ENCODE measurements at places on chromosomes 16 and 17. TPM values are rescaled to one million over a fixed set of nuclear protein-coding genes. Genes with fewer than 3 reads are reported as not detected.

DNA sequence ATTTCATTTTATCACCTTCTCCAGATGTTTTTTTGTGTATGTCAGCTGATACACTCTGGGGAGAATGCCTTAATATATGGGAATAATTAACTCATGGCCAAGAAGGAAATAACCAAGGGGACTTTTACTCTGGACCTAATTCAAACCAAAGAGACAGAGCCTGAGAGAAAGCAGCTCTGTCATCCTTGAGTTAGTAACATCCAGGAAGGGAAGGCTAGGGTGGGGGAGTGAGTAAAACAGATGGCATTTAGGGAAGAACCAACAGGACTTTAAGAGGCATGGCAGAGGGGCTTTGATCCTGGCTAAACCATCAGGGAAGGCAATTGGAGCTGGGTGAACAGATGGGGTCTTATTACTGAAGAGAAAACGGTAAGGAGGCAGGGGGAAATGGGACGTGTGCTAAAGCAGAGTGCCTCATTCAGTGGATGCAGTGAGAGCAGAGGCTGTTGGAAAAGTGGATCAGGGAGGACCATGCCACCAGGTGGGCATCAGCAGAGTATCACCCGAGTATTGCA lies 2.5 kb upstream of the SMPD3 start:
- H3K27me3 ChIP-seq, result peaks cover 2% of the 10 kb centered on the region
- peaks cover 35% of the 10 kb centered on the region for H3K4me1 ChIP-seq
- no peak overlapping the region for H3K4me3 ChIP-seq
- no peak for DNase-seq
- H3K36me3 ChIP-seq, result no peaks in the 10 kb centered on the region
- no peak overlapping the region for H3K27ac ChIP-seq

GRCh38 chr17:79325709-79326430 lies 251.2 kb downstream of the ENGASE start:
- no peaks in the 10 kb centered on the region for H3K36me3 ChIP-seq
- H3K27ac ChIP-seq, result no peak overlapping the region
- no peaks in the 10 kb centered on the region for H3K4me1 ChIP-seq

The C16orf89 gene
- total RNA-seq, result not detected

GRCh38 chr17:11608396-11608795 lies 10.1 kb downstream of the DNAH9 start:
- no peaks in the 10 kb centered on the region for H3K4me1 ChIP-seq
- no peak for DNase-seq
- H3K36me3 ChIP-seq, result no peaks in the 10 kb centered on the region
- H3K27me3 ChIP-seq, result no peaks in the 10 kb centered on the region
- H3K4me3 ChIP-seq, result no peak overlapping the region

The ABCA8 gene
- total RNA-seq, result 0.91 TPM

The CMTM3 gene
- total RNA-seq, result 25.5 TPM

The ZCCHC14 gene
- 34.0 TPM for total RNA-seq

The MT1F gene
- 12.5 TPM for total RNA-seq

DNA sequence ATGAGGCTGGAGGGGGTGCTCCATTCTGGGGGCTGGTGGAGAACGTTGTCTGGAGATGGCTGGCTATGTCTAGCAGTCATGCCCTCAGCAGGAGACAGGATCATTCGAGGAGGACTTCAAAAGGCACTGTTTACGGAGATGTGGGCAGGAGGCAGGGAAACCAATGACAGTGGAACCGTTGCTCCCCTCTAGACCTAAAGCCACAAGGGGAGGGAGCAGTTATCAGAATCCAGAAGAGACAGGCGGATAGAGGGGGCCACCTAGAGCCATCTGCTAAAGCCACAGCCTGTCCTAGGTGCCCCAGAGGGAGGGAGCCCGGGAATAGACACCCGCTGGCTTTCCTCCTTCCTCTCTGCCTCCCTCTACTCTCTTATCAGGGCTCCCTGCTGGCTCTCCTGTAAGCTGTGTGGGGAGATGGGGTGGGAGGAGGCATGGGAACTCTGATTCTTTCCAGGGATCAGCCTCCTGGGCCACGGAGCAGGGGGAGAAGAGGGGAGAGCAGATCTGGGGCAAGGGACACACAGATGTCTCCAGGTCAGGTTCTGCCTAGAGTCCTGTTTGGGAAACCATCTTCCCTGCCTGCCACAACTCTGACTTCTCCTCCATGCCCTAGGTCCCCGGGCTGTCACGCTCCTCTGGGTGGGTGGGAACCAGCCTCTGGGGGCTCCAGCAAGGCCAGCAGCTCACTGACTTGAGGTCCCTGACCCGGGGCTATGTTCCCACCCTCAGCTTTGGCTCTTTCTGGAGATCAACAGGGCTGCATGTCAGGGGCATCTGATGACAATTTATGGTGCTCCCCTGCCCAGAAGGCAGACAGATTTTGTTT lies 42.3 kb downstream of the IRX3 start:
- H3K27ac ChIP-seq, result no peak overlapping the region
- H3K4me1 ChIP-seq, result no peaks in the 10 kb centered on the region
- H3K36me3 ChIP-seq, result no peaks in the 10 kb centered on the region
- no peak overlapping the region for H3K4me3 ChIP-seq
- DNase-seq, result no peak
- H3K27me3 ChIP-seq, result no peaks in the 10 kb centered on the region

The DNAAF1 gene
- total RNA-seq, result 0.07 TPM

The VPS35 gene
- total RNA-seq, result 120 TPM

The CD300C gene
- not detected for total RNA-seq

DNA sequence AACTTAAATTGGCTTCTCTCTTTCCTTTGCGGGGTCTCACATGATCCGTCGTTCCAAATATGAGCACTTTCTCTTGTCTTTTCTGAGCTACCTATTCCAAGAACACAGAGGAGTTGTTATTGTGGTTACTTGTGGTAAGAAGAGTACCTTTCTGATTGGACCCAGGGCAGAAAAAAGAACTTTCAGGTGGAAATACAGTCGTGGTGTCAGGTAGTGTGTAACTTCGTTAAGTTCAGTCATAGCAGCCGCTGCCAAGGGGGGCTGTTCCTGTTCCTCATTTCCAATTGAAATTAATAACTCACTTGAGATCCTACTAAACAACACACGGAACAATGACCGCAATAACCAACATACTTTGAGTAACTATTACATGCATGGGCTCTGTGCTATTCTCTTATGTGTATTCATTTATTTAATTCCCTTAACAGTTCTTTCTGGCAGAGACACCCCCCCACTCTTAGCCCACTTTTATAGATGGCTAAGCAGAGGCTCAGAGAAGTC lies 681.7 kb downstream of the MAF start:
- DNase-seq, result no peak
- no peaks in the 10 kb centered on the region for H3K27me3 ChIP-seq
- no peak overlapping the region for H3K4me3 ChIP-seq
- H3K4me1 ChIP-seq, result no peaks in the 10 kb centered on the region

- no peak overlapping the region for H3K4me3 ChIP-seq
- no peak for DNase-seq
- H3K36me3 ChIP-seq, result no peaks in the 10 kb centered on the region
- no peaks in the 10 kb centered on the region for H3K4me1 ChIP-seq
- no peak overlapping the region for H3K27ac ChIP-seq
These were observed 806.5 kb upstream of the GOT2 start for GRCh38 chr16:59540621-59541020.

DNA sequence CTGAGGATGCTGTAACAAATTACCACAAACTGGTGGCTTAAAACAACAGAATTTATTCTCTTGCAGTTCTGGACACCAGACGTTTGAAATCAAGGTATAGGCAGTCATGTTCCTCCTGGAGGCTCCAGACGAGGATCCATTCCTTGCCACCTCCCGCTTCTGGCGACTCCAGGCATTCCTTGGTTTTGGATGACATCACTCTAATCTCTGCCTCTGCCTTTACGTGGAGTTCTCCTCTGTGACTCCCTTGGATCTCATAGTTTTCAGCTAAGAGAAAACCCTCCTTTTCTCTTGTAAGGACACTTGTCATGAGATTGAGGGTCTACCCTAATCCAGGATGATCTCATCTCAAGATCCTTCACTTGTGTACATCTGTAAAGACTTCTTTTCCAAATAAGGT lies 31.4 kb upstream of the HS3ST3B1 start:
- no peak overlapping the region for H3K27ac ChIP-seq
- no peaks in the 10 kb centered on the region for H3K36me3 ChIP-seq
- H3K4me1 ChIP-seq, result no peaks in the 10 kb centered on the region
- DNase-seq, result no peak
- no peaks in the 10 kb centered on the region for H3K27me3 ChIP-seq

DNA sequence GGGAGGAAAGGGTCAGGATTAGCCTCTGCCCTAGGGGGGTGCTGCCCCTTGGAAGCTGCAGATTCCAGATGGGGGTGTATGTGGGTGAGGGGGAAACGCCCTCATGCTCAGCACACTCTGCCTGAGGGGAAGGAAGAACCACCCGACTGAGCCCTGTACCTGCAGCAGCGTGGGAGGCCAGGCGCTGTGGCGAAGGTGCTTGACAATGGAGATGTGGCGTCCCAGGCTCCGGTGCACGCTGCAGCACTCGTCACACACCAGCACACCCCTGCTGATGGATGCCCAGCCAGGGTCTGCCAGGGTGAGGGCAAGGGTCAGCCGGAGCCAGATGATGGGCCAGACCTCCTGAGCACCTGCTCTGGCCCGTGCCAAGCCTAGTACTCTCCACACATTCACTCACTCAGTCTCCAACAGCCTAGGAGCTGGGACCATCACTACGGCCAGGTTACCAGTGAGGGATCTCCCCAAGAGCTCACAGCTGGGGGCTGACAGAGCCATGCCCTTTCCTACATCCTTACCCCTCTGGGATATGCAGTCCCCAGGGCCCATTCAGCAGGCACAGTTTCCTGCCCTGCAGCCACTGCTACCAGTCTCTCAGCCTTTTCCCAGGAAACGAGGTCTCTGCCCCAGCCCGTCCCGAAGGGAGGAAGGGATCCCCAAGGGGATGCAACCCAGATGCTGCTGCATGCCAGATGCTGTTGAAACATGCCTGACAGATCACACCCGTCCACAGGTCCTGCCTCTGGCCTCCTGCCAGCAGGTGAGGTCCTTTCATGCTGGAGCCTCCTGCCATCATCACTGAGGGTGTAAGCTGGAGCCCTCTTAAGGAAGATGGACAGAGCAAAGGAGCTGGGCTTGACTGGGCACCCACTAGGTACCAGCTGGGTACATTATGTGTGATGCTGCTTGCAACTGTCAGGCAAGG lies 5.9 kb downstream of the GIT1 start:
- no peaks in the 10 kb centered on the region for H3K27me3 ChIP-seq
- no peak overlapping the region for H3K27ac ChIP-seq
- peaks cover 4% of the 10 kb centered on the region for H3K36me3 ChIP-seq
- H3K4me1 ChIP-seq, result 0 out of 2 replicates have a peak, but pooled peaks cover 7% of the 10 kb centered on the region
- no peak for DNase-seq

- no peak for DNase-seq
- H3K27me3 ChIP-seq, result no peaks in the 10 kb centered on the region
- H3K27ac ChIP-seq, result no peak overlapping the region
- H3K4me3 ChIP-seq, result no peak overlapping the region
- H3K4me1 ChIP-seq, result no peaks in the 10 kb centered on the region
These were observed 11.2 kb downstream of the SPNS3 start for GRCh38 chr17:4444782-4445473.

DNA sequence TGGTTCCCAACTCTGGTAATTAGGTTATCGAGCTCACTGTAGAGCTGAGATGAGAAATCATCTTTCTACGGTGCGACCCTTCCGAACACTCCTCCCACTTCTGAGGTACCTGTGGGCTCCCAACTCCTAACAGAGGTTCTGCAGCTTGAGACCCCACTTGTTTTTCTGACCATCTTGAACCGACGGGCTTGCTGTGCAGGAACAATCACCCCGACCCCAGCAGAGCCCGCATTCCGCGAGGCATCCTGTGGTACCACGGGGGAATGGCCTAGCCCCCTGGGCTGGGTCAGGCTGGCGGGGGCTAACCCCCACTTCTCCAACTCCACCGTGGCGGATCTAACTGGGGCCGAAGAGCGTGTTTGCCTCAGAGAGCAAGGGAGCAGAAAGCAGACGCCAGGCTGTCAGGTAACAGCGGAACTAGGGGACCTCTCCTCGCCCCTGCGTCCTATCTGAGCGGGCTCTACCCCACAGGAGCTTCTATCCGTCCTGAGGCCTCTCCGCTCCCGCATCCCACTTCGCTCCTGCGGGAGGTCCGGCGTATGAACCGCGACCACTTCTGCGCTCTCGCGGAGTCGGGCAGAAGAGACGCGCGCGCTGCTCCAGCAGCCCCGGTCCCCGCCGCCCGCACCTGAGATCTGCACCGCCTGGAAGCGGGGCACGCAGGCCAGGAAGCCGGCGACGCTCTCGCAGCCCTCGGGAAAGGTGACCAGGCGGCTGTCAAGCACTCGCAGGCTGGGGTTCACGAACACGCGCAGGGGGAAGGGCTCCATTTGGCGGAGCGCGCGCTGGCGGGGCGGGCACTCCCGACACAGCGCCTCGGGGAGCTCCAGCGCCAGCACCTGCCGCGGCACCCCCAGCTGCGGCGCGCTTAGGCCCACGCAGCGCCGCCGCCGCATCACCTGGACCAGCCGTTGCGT lies 761 bp downstream of the PDF start:
- H3K4me1 ChIP-seq, result peaks cover 29% of the 10 kb centered on the region
- H3K4me3 ChIP-seq, result peak overlapping the region; percentile 98
- peak overlapping the region; percentile 80 for H3K27ac ChIP-seq
- peaks cover 6% of the 10 kb centered on the region for H3K36me3 ChIP-seq
- peak; percentile 55 for DNase-seq

The OR2C1 gene
- not detected for total RNA-seq

DNA sequence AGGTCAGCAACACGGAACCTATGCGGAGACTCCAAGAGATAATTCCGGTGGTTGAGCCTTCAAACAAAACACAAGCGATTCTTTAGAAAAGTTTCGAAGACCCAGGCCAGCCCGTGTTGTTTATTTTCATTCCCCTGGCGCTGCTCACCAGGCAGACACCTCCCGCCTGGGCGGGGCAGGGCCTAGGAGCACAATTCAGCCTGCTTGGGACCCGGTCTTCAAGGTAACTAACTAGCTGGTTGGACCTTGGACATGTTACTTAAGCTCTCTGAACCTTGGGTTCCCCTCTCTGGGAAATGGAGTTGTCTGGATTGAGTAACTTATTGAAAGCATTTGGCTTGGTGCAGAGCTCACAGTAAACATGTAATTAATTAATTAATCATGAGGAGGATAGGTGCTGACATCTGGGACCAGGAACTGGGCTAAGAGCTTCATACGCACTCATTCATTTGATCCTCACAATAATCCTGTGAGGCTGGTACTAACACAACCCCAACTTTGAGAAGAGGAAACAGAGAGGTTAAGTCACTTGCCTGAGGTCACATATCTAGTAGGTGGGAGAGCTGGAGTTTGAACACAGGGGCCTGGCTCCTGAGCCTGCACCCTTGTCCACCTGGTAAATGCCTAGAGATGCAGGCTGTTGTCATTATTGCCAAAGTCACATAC lies 125.3 kb upstream of the SMURF2 start:
- peak overlapping the region; percentile 78 for H3K27ac ChIP-seq
- H3K27me3 ChIP-seq, result no peaks in the 10 kb centered on the region
- peaks cover 13% of the 10 kb centered on the region for H3K4me1 ChIP-seq
- peaks cover 2% of the 10 kb centered on the region for H3K36me3 ChIP-seq
- no peak overlapping the region for H3K4me3 ChIP-seq

- H3K27ac ChIP-seq, result peak overlapping the region; percentile 32
- no peak for DNase-seq
- H3K36me3 ChIP-seq, result no peaks in the 10 kb centered on the region
These were observed 7.3 kb downstream of the PIEZO1 start for GRCh38 chr16:88777471-88778270.

The GCSH gene
- total RNA-seq, result 105 TPM

The MYH8 gene
- total RNA-seq, result not detected

The TRIM72 gene
- total RNA-seq, result 0.07 TPM
